HS-5 (cell line): ENCODE measurements at places on chromosomes 3 and 15.

GRCh38 chr15:60740231-60740630 is 261.3 kb upstream of the ICE2 start:
- DNase-seq, result no peak

- DNase-seq, result no peak
These were observed 37.8 kb upstream of the GOLGA6L2 start for GRCh38 chr15:23484870-23485269.

DNA sequence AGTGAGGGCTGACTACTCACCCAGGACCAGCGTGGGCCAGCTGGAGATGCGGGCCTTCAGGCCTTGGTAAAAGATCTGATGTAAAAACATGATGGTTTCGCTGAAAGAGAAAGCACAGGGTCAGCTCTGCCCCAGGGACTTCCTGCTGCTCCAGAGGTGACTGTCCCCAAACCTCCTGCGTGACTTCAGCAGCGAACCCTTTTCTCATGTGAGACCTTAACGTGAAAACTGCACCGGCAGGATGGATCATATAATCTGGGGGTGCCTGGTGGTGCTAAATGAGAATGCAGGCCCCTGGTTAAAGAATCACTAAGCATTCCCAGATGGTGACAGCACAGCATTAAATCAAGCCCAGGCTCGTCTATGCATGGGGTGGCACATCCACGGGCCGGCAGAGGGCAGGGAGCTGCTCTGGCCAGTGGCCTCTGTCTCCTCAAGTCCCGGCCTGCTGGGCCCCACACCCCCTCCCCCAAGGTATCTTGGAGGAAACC is 55.4 kb downstream of the RASGRF1 start:
- no peak for DNase-seq

DNA sequence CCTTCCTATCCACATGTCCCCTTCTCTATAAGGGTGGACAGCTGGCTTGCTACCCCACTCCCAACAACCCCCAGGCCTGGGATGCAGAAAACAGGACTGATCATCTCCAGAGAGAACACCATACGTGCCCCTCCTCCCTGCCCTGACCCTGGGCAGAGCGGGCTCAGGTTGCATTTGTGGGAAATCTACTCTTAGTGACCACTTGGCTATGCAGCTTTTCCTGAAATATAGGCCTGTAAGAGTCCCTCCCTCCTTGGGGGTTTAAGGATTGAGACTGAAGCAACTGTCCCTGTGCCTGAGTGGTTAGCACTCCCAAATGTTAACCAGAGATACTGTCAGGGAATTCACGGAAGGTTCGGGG is 11.7 kb downstream of the SH2D7 start:
- DNase-seq, result no peak

- DNase-seq, result no peak
These were observed 84.5 kb upstream of the NMNAT3 start for GRCh38 chr3:139762302-139762701.

DNA sequence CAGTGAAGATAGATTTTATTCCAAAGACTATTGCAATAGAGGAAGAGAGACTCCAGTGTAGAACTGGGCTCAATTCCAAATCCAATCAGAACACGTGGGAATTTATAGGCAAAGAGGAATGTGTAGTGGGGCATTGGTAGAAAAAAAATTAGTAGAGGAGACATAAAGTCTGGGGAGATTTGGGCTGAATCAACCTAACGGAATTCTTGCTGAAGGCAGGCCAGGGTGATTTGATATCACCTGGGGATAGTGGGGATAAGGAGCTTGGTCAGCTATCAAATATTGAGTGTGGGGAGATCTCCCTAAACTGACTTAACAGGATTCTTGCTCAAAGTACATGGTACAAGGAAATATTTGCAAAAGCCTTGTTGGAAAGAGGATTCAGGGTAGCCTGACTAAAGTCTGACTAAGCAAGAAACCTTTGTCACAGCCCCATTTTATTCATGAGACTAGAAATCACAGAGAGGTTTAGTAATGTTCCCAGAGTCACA is 29.6 kb downstream of the SST start:
- no peak for DNase-seq

- DNase-seq, result no peak
These were observed 64.2 kb downstream of the B3GNT5 start for GRCh38 chr3:183317271-183317670.

DNA sequence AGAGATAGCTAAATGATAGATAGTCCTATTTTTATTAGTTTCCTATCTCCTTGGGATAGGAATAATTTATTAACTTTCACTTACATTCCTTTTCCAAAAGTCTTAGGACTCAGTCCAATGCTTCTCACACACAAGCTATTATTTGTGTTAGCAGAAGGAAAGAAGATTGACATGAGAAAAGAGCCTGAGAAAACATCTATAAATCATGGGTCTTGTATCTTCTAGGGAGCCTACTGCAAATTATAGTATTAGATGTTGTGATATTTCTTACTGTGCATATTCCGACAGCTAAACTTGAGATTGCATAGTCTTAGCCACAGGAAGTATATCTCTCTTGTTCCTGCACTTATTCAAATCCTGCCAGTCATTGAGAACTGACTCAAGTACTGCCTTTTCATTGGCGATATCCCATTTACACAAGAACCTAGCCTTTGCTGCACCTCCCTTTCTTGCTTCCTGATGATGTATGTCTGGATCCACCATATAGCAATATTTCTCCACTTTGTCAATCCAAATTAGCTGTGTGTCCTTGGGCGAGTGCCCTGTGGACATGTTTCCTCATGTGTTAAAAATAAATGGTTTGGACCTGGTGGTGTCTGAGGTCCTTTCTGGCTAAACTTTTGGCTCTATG is 245.1 kb upstream of the LMCD1 start:
- DNase-seq, result no peak

- DNase-seq, result no peak
These were observed 494.5 kb upstream of the RGMA start for GRCh38 chr15:93583552-93583951.

GRCh38 chr3:166580561-166580960 is 743.3 kb upstream of the BCHE start:
- DNase-seq, result no peak

DNA sequence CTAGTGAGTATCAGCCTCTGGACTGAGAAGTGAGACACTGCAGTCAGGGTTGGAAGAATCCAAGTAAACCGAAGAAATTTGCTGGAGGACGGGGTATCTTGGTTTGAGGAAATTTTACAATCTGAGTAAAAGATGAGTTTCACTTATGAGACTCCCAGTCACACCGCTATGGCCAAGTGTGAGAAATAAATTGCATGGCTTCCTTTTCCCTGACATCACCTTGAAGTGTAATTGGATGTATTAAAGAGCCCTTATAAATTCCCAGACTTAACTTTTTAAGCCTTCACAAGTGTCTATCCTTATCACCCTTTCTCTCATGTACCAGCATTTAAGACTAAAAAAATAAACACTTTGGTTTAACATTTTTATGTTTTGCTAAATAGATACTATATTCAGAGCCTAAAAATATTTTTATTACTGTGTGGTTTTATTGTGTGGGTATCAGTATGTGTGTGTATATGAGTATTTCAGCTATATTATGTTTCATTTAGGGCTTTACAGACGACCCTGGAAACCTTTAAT is 23.8 kb downstream of the USP3 start:
- DNase-seq, result no peak

- no peak for DNase-seq
These were observed 72.9 kb upstream of the MNS1 start for GRCh38 chr15:56537881-56538280.

DNA sequence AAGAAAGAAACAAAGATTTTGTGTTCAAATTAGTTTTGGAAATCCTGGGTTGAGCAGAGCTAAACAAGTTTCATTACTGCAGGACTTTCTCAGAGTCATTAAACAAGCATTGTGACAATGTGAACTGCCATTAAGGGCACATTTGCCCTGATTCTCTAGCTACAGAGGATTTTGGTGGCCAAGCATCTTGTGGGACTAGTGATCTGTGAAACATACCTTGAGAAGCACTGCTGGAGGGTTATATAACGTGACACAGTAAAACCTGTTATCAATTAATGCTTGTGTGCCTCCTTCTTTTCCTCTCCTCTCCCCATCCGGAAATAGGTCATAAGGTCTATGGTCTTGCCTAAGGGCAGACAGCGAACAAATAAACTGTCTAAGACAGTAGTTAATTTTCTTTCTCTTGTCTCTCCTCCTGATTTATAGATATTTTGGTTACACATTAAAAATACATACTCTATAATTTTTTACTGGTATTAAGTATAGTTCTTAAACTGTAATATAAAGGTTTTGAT is 167.3 kb upstream of the NANOGP8 start:
- no peak for DNase-seq

- DNase-seq, result no peak
These were observed 459.2 kb upstream of the ARRDC4 start for GRCh38 chr15:97501291-97501690.

DNA sequence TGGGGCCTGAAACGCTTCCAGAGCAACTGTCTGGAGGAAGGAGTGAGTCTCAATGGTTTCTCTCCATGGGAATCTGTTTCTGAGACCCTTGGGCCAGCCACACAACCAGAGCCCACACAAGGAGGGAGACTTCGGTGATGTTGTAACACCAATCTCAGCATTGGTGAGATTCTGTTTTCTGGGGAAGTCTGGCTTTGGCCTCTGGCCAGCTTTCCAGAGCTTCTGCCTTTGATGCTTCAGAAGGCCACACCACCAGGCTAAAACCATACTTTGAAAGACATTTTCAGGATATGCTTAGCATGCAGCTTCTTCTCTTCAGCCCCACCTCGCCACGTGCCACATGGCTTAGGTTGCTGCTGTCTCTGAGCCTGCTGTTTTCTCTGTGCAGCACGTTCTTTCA is 3.6 kb upstream of the EEFSEC start:
- DNase-seq, result no peak

DNA sequence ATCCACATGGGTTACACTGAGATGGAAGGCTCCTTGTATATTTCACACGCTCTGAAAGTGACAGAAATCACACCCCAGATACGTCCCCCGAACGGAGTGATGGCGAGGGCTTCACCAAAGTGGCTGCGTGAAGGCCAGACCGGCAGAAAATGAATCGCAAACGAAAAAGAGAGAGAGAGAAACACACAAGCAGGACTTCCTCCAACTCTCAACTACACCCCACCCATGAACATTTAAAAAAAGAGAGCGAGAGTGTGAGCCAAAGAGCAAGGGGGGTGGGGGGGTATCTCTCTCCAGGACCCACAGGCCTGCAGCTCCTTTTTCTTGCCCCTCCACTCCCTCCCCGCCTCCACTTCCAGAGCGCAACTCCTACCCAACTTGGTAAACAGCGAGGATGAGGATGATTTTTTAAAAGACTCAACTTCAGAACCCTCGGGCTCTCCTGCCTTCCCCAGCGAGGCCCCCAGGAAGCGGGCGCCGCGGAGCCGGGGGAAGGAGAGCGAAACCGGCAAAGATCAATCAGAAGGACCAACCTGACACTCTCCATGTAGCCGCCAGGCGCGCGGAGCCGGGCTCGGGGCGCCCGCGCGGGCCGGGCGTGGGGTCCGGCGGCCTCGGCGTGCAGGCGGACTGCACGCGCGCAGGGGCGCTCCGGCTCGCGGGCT is 519.1 kb downstream of the FOXP1 start:
- DNase-seq, result no peak

DNA sequence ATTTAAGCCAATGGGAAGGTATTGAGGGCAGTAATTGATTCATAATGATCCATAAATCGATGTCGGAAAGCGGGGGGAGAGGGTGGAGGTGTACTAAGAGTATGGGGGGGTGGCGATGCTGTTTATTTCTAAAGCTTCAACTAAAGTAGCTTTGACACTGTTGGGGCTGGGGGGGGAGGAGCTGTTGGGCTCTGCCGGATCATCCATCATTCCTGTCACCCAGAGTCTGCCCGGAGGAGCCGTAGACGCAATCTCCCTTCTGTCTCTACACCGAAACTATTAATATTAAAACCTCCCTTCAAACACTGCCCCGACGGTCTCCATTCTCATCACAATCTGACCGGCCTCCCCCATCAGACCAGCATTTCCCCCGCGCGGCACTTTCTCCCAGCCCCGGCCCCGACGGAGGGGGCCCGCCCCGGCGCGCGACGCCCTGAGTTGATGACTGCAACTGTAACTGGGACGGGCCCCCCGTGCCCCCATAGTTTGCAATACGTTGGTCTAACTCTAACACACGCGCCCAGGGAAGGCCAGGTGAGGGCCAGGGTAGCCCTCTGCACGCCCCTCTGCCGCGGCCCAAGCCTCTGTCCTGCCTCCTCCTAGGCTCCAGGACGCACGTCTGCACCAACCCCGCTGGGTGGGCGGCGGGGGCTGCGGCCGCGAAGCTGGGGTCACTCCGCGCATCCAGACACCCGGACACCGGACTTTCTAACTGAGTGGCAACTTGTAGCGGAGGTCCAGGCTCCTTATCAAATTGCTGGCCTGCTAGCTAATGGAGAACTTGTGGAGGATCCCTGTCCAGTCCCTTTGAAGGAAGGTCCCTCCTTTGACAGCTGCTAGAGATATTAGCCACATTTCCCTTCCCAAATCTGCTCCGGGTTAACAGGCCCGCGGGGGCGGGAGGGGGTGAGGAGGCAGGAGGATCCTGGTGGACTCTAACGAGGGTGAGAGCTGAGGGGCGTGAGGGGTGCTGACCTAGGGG is 212.0 kb downstream of the MEIS2 start:
- no peak for DNase-seq

- no peak for DNase-seq
These were observed 72.7 kb downstream of the GREM1 start for GRCh38 chr15:32790352-32790999.

- DNase-seq, result no peak
These were observed 56.2 kb downstream of the EIF3J start for GRCh38 chr15:44593042-44593736.

- DNase-seq, result no peak
These were observed 9.5 kb upstream of the CSPG4 start for GRCh38 chr15:75721923-75722870.

GRCh38 chr15:63896336-63897115 is 62.8 kb upstream of the HERC1 start:
- peak; percentile 47 for DNase-seq

GRCh38 chr15:56939257-56939656 is 20.8 kb downstream of the TCF12 start:
- DNase-seq, result no peak

DNA sequence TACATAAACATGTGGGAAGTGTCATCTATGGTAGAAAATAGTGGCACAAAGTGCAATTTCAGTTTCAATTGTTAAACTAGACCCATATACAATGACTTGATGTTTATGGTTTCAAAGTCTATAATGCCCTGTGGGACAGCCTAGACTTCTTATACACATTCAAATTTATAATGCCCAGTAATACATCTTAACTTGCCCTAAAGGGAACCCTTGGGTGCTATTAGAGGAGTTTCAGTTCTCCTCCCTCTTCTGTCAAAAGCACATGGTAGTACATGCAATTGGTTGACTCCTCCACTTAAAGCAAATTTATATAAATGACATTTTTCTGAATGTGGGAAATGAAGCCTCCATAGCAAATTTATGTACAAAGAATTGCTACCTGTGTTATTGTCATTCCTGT is 30.2 kb upstream of the OR5K4 start:
- no peak for DNase-seq
